ENCODE measurements at places on chromosomes 4 and X. TPM values are rescaled to one million over a fixed set of nuclear protein-coding genes. Genes with fewer than 3 reads are reported as not detected.

DNA sequence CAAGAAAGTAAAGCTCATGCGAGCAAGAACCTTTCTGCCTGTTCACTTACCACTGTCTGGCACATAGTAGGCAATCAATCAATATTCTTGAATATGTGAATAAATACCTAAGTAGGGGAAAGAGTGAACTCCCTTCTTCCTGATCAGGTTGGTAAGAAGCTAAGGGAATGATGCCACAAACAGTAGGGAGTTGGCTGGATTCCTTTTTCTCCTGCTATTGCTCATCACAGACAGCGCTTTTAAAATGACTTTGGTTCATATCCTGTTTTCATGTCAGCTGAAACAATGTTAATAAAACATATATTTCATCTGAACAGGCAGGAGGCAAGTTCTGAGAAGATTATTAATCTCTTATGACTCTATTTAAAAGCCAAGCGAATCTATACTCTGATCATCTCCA lies 99.2 kb downstream of the NSUN7 start:
- H3K4me3 ChIP-seq: no peak overlapping the region
- no peaks in the 10 kb centered on the region for H3K36me3 ChIP-seq
- no peaks in the 10 kb centered on the region for H3K4me1 ChIP-seq
- peaks cover 22% of the 10 kb centered on the region for H3K27me3 ChIP-seq
- no peak overlapping the region for H3K27ac ChIP-seq

- no peaks in the 10 kb centered on the region for H3K36me3 ChIP-seq
- no peak overlapping the region for H3K27ac ChIP-seq
- H3K27me3 ChIP-seq: no peaks in the 10 kb centered on the region
- DNase-seq: no peak
- H3K4me3 ChIP-seq: no peak overlapping the region
- H3K4me1 ChIP-seq: peaks cover 10% of the 10 kb centered on the region
These were observed 42.2 kb downstream of the CRLF2 start for GRCh38 chrX:1170243-1170642.

- peaks cover 13% of the 10 kb centered on the region for H3K4me1 ChIP-seq
- DNase-seq: no peak
- no peak overlapping the region for H3K27ac ChIP-seq
- H3K27me3 ChIP-seq: no peaks in the 10 kb centered on the region
- H3K4me3 ChIP-seq: no peak overlapping the region
- H3K36me3 ChIP-seq: no peaks in the 10 kb centered on the region
These were observed 198.4 kb downstream of the MAML3 start for GRCh38 chr4:139955600-139955999.

GRCh38 chr4:8391071-8391470 lies 49.5 kb downstream of the ACOX3 start:
- no peak overlapping the region for H3K4me3 ChIP-seq
- H3K27ac ChIP-seq: no peak overlapping the region
- peaks cover 9% of the 10 kb centered on the region for H3K36me3 ChIP-seq
- no peak for DNase-seq

The CYTL1 gene
- not detected for total RNA-seq
